T-helper 22 cell (primary cell): ENCODE measurements at places on chromosomes 1 and 21.

DNA sequence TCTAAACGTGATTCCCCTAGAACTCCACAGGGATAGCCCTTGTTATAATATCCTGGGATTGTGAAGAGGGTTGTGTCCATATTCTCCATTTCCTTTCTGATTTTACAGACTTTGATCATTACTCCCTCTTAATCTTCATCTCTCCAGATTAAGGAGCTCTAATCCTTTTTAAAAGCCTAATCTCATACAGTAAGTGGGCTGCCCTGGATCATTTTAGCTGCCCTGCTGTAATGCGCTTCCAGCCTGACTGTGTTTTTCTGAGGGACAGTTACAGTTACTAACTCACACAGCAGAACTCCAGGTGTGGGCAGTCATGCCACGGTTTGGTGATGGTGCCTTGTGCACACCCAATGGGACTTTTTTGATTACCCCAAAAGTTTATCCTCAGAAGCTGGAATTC, 33.5 kb downstream of the PROX1 start:
- no peak for DNase-seq

- DNase-seq = no peak
These were observed 514 bp downstream of the TPRG1L start for GRCh38 chr1:3625151-3625907.

DNA sequence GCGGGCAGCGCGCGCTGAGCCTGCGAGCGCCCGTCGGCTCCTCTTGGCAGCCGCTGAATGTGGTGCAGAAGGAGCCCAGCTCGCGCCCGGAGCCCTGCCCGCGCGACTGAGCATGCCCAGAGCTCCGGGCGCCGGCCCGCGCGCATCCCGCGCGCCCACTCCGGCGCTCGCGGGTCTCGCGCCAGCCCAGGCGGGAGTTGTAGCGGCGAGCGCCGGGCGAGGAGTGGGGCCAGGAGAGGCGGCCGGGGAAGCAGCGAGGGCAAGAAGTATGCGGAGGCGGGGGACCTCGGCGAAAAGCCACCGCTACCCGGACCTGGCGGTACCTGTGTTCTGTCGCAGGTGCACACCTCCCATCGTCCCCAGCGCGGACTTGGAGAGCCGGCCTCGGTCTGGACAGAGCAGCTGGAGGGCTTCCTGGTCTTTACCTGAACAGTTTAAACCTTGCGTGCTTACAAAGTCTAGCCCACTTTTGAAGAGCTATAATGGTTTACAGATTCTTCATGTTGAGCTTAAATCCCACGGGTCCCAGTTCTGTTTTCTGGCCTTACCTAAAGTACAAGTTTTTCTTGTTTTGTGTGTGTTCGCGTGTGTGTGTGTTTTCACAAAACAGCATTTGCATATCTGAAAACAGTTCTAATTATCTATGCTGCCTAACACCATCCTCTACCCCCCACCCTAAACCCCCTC, at the start of gene DDAH1:
TSS of gene DDAH1 (minus strand) at position 61 of the 687 bp plus-strand sequence. CDS start 114 bp downstream, outside the sequence.
- DNase-seq = no peak

GRCh38 chr1:12170263-12170671, 3.5 kb downstream of the TNFRSF1B start:
- DNase-seq = no peak

DNA sequence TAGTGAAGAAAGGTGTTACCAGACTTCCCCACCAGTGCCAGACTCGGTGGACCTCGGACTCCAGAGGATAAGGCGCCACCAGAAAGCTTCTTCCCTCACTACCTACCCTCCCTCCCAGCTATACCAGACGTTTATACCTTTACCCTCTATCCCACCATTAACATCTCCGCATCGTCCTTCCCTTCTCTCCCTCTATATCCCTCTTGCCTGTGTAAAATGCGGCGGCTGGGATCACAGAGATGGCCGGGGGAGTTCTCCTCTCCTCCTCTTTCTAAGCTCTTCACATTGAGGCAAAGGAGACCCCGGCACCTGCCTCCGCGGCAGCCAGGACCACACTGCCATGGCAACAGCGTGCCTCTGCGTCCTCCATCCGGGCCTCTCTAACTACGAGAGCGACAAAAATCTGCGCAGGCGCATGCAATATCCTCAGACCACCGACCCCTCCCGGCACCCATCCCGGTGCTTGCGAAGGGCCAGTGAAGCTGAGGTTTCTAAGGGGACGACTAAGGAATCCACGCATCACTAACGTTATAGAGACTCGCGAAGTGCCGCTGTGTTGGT, at the start of gene CCDC181:
TSS of gene CCDC181 (minus strand) at position 394 of the 561 bp plus-strand sequence. CDS start 2,547 bp downstream, outside the sequence.
- no peak for DNase-seq

DNA sequence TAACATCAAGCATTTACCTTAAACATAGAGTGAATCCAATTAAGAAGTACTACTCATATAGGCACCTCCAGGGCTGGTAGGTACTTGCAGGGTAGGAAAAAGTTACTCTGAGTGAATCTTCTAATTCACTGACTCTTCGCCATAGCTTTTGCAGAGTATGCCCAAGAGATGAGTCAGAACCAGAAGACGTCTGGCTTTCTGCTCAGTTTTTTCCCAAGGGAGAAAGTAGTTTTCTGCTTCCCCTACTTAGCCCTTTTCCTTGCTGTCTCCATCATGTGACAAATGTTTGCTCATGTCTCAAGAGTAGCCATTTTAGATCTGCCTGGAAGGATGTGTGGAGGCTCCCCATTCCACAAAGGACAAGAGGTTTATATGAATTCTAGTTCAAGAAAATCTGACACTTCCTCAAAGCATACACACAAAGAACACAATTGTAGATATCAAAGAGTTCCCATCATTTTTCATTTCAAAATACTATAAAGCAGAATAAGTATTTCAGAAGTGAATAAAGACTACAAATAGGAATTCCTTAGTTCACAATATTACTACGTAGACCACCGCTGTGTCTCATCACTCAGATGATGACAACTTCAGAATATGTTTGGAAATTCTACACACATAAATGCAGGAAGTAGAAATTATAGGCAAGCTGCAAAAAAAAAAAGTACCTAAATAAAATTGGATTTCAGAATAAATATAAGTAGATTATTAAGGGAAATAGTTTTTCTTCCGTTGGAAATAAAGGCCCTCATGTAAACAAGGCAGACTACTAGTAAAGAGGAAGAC, 98.5 kb downstream of the ASH1L start:
- no peak for DNase-seq

DNA sequence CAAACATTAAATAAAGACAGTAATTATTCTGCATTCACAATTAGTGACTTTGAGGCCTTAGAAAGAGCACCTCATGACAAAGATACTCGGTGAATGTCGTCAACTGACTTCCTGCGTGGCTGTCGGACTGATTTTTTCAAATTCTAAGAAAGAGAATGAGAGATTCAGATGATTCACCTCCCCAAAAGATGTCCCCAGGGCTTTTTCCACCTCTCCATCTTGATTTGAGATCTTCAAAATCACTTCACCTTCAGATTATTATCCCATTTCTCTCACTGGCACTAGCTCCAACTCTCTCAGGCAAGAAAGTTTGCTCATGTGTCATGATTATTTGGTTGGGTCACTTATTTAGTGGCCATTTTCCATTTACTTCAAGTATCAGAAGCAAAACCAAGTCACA, 5.0 kb upstream of the EDEM3 start:
- DNase-seq = no peak

DNA sequence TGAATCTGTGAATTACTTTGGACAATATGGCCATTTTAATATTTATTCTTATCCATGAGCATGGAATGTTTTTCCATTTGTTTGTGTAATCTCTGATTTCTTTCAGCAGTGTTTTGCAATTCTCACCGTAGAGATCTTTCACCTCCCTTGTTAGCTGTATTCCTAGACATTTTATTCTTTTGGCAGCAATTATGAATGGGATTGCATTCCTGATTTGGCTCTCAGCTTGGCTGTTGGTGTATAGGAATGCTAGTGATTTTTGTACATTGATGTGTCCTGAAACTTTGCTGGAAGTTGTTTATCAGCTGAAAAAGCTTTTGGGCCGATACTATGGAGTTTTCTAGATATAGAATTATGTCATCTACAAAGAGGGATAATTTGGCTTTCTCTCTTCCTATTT, 44.2 kb upstream of the NEGR1 start:
- no peak for DNase-seq

- DNase-seq = peak; percentile 63
These were observed 37.1 kb downstream of the ARHGEF16 start for GRCh38 chr1:3491291-3492246.

DNA sequence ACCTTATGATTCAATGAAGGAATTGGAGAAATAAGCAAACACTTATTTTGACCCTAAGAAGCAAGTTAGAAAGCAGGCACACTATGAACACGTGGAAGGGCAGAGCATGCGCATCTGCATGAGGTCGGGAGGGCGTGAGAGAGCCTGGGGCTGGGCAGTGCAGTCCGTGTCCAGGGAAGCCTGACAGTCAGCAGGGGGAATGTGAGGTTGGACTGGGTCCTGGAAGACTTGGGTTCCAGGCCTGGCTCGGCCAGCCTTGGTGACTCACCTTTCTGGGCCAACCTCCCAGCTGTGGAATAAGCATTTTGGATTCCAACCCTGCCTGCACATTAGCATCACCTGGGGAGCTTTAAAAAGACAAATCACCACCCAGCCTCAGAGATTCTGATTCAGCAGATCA, 26.6 kb upstream of the LMX1A start:
- DNase-seq = no peak

DNA sequence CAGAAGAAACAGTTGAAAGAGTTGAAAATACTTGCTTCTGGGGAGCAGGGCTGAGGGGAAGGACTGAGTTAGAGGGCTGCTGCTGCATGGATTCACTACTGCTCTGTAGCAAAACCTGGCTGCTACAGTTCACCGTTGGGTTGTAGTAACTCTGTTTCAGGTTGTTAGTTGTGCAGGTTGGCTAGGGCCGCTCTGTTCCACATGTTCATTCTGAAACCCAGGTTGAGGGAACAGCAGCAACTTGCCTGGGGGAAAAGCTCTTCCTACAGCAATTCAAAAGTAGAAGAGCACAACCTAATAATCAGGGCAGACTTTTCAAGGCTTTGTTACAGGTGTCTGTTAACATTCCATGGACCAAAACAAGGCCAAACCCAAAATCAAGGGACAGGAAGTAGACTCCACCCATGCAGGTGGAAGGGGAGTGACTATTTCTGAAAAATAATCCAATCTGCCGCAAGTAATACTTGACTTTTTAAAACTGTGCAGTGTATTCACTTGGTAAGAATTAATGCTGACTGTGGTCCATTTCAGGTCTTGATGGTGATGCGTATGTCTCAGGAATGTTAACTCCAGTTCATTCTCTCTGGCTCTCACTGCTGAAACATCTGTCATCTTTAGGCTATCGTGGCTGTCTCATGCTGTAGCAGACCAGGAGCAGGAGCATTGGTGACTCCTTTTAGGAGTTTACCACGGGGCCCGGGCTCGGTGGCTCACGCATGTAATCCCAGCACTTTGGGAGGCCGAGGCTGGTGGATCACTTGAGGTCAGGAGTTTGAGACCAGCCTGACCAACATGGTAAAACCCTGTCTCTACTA, 5.1 kb upstream of the PARK7 start:
- no peak for DNase-seq

- no peak for DNase-seq
These were observed 9.0 kb upstream of the RPL5 start for GRCh38 chr1:92822879-92823278.

DNA sequence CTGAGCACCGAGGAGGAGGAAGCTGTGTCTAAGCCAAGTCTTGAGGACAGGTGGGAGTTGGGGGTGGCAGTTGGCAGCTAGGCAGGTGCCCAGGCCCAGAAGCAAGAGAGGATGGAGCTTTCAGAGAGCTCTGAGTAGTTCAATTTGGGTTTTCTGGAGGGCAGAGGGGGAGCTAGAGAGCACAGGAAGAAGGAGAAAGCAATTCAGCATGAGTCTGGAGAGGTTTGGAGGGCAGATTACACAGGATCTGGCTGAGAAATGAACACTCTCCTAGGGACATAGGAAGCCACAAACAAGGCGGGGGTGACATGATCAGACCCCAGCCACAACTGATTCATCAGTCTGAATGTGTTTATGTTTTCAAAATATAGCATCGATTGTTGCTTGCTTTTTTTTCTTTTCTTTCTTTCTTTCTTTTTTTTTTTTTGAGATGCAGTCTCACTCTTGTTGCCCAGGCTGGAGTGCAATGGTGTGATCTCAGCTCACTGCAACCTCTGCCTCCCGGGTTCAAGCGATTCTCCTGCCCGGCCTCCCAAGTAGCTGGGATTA, 23.8 kb downstream of the PTPRF start:
- no peak for DNase-seq

DNA sequence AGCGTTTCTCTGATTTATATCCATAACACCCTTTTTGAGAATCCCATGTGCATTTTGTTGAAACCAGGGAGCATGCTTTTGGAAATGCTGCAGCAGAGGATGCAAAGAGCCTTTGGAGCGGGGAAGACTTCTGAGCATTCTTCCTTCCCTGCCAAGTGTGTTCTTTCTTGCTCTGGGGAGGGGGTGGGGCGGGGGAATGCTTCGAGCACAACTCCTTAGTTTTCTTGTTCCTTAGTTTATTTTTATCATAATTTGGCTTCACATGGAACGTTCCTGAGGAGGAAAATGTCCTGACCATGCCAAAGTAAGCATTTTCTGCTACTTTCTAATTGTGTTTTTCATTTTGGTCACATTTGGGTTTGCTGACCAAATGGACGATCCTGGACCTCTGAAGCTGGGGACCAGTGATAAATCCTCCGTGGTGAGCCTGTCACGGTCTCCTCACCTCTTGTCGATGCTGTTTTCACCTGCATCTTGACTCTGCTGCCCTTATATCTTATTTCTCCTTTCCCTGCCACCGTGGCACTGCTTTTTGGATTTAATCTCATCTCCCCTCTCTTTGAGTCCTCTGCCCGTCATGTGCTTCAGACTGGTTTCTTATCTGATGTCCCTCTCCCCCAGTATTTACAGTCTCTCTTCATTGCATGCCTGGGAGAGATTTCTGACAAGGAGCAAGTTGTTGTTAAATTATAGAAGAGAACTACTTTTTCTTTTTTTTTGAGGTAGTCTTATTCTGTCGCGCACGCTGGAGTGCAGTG, 2.4 kb downstream of the CTPS1 start:
- DNase-seq = no peak

- no peak for DNase-seq
These were observed 2.8 kb downstream of the RAB4A start for GRCh38 chr1:229273507-229274232.
